Right ventricle myocardium inferior (tissue), 1 donor: ENCODE measurements at places on chromosomes 3 and 15.

DNA sequence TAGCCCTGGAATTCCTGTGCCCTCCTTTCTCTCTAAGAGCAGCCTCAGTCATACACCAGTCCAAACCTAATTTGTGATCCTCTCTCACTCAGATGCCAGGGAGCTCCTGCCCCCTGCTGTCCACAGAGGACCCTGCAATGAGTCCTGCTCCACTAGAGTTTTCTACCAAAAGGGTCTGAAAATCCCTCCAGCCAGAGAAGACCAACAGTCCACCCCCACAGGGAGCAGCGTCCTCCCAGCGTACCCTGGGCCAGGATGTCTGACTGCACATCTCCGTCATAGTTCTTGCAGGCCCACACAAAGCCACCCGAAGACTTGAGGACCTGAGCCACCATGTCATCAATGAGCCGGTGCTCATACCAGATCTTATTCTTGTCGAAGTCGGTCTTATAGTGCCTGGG is 15.4 kb downstream of the IDH2 start:
- DNase-seq: no peak

- DNase-seq: peak; percentile 91
Observed at GRCh38 chr3:72270072-72270681, 485.2 kb upstream of the PROK2 start.

- DNase-seq: peak; percentile 66
Observed at GRCh38 chr15:48617619-48618018, 27.9 kb downstream of the FBN1 start.

- DNase-seq: no peak
Observed at GRCh38 chr15:33915571-33916407, 52.5 kb upstream of the CHRM5 start.

GRCh38 chr3:185900228-185900627 is 37.6 kb downstream of the TRA2B start:
- DNase-seq: no peak

GRCh38 chr3:76107935-76108570 is 322.7 kb upstream of the ZNF717 start:
- no peak for DNase-seq

- no peak for DNase-seq
Observed at GRCh38 chr3:187287256-187287655, 4.3 kb downstream of the MASP1 start.

GRCh38 chr3:184693011-184693975 is 18.6 kb downstream of the MAGEF1 start:
- DNase-seq: no peak

GRCh38 chr3:27976933-27977332 is 254.8 kb upstream of the EOMES start:
- no peak for DNase-seq

DNA sequence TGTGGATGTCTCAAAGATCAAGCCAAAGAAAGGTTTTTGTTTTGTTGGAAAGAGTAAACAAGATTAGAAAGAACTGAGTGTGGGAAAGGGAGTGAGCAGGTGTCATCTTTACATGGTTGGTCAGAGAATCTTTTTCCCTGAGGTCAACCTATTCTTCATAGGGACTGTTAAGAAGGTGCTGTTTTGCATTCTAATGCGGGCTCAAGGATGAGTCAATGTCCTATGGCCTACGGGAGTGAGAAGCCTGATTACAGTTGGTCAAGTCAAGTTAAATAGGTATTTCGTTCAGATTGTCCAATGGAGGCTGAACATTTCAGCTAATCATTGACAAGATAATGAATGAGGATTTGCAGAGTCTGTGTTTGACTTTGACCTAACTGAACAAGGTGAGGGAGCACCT is 491.2 kb upstream of the PDZRN3 start:
- DNase-seq: no peak

DNA sequence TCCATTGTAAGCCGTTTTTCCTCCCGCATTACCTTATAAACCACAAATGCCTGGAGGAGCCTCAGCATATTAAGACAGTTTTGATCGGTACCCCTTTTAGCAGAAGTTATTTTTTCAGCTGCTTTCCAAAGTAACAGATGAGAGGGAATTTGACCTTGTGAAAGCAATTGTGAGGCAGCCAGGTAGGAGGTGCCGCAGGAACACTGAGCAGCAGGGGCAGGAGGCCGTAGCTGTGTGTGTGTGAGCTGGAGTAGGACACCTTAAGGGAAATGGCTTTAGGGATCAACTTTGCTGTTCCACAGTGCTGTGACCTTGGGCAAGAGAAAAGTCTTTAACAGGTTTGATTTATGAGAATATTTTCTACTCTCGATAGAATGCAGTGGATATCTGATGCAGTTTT is 482.1 kb downstream of the IL5RA start:
- DNase-seq: no peak

DNA sequence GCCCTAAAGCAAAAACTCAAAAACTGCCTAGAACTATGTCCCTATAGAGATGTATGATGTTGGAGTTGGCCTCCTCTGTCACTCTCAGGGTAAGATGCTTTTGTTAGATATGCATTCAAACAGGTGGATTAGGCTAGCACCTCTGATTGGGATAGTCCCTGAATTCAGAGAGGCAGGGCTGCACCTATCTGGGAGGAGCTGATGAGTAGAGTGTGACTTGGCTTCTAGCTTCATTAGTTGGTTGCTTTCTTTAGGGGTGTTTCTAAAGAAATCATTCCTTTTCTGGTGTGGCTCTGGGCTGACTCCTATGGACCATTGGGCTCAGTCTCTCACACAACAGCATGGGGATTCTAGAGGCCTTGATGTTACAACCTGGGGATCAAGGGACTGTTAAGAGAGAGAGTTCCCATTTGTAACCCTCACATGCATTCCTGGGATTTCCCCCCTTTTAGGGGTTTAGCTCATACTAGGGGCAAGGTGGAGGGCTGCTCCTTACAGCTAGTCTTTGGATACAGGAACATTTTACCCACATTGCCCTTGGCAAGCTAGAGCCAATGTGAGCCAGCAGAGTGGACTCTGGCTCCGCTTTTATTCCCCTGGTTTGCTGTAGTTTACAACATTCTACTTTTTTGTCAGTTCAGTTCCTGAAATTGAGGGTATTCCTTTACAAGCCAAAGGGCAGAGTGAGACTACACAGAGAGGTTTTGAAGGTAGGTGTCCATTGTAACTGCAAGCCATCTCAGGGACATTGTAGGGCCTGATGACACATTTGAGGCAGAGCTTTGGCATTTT is 7.5 kb downstream of the ZNF592 start:
- no peak for DNase-seq

- no peak for DNase-seq
Observed at GRCh38 chr15:77901921-77902750, 175.4 kb downstream of the TBC1D2B start.

GRCh38 chr3:190301591-190301990 is 20.7 kb downstream of the CLDN1 start:
- no peak for DNase-seq

GRCh38 chr3:61832375-61833229 is 271.2 kb downstream of the PTPRG start:
- DNase-seq: no peak

DNA sequence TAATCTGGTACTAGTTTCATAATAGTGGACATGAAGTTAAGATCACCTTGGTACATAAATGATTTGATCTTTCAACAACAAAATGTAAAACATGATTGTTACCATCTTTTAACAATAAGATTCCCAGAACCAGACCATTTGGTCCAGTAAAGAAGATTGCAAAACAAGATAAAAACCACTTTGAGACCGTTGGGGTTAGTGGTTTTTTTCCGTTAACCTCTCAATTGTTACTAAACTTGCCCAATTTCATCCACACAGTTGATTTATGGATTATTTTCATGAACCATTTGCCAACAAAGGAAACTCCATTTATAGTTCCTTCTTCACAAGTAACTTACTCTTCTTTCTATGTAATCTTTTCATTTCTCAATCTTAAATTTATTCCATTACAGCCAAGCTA is 53.8 kb downstream of the ATP8B4 start:
- DNase-seq: no peak

GRCh38 chr15:20106026-20106425 is 435.6 kb downstream of the GOLGA6L6 start:
- peak; percentile 72 for DNase-seq

GRCh38 chr3:179794355-179794754 is 141.5 kb downstream of the USP13 start:
- DNase-seq: peak; percentile 37

DNA sequence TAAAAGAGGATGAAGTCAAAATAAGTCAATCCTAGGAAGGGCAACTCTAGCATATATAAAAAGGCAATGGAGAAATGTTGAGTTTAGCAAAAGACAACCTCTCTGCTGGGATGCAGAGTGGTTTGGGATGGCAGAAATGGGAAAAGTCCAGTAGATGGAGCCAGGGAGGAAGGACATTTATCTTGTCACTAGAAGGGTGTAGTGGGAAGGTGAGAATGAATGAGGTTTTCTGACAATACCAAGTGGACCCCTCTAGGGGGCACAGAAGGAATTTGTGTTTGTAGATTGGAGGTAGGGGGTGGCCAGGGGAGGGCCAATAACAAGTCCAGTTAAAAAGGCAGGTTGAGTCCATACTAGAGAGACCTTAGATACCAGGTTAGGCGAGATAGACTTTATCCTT is 80.0 kb downstream of the THSD4 start:
- no peak for DNase-seq

GRCh38 chr3:63976161-63976871 is 47.0 kb downstream of the PSMD6 start:
- DNase-seq: no peak

DNA sequence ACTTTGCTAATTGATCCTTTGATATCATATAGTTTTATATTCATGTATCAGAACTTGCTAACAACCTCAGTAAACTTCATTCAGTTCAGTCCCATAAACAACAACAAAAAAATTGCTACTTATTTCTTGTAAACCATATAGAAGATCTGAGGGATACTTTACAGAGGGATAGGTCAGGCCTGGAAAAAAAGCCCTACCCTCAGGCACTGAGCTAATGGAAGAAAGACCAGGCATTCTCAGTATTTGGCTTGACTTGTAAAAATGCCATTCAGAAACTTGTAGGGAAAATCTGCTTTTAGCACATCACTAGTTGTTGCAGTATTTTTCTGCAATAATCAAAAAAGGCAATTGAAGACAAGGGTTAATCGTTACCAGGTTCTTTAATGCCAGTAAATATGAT is 33.1 kb downstream of the ARMC8 start:
- no peak for DNase-seq

GRCh38 chr3:120052225-120052624 is 42.0 kb downstream of the GSK3B start:
- DNase-seq: no peak

- DNase-seq: no peak
Observed at GRCh38 chr3:131421957-131422498, 40.5 kb downstream of the NUDT16 start.

DNA sequence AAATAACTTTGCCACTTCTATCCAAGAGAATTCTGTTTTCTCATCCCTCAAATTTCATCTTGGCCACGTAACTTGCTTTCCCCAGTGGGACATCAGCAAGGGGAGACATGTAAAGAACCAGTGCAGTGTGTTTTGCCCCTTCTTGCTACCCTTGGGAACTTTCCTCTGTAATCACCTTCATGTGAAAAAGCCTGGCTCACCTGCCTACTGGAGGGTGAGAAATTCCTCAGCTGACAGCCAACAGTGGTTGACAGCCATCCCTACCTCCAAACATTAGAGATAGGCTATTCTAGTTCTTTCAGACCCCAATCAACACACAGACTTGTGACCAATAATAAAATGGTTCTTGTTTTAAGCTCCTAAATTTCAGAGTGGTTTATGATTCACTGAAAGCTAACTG is 333.9 kb upstream of the TBC1D5 start:
- no peak for DNase-seq

DNA sequence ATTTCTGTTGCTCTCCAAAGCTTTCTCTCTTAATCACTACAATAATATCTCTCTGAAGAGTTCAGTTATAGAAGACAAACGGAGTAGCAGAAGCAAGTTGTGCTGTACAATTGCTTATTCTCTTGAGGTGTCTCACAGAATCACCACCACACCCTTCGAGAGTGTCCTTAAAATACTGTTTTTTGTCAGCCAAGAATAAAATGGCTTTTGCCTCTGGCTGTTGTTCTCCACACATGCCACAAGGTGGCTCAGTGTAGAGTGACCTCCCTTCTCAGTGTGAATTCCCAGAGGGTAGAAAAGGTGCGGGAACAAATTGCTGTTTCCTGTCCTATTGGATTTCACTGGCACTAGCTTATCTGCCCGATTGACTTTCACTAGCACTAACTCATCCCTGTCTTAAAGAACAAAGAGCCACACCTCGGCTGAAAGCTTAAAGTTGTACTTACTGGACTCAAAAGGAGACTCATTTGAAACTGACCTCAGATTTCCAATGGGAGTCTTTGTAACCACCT is 134.2 kb upstream of the SATB1 start:
- DNase-seq: no peak
